ENCODE measurements at places on chromosomes 2 and 18. TPM values are rescaled to one million over a fixed set of nuclear protein-coding genes. Genes with fewer than 3 reads are reported as not detected.

- H3K4me1 ChIP-seq: no peaks in the 10 kb centered on the region
- no peaks in the 10 kb centered on the region for H3K27me3 ChIP-seq
- H3K27ac ChIP-seq: no peak overlapping the region
- DNase-seq: peak; percentile 91
- H3K36me3 ChIP-seq: no peaks in the 10 kb centered on the region
- no peak overlapping the region for H3K4me3 ChIP-seq
Observed at GRCh38 chr2:234446404-234447076, 50.3 kb downstream of the ARL4C start.

DNA sequence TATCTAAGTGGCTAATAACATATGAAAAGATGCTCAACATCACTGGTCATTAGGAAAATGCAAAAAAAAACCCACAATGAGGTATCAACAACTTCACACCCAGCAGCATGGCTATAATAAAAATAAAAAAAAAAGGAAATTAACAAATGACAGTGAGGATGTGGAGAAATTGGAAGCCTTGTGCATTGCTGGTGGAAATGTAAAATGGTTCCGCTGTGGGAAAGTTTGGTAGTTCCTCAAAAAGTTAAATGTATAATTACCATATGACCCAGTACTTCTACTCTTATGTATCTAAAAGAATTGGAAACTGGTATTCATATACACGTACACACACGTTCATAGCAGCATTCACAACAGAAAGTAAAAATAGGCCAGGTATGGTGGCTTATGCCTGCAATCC is 15.5 kb upstream of the CACNB4 start:
- no peaks in the 10 kb centered on the region for H3K27me3 ChIP-seq
- H3K36me3 ChIP-seq: no peaks in the 10 kb centered on the region
- no peak for DNase-seq
- no peak overlapping the region for H3K4me3 ChIP-seq
- H3K4me1 ChIP-seq: no peaks in the 10 kb centered on the region
- no peak overlapping the region for H3K27ac ChIP-seq

- H3K36me3 ChIP-seq: no peaks in the 10 kb centered on the region
- no peak for DNase-seq
- H3K4me3 ChIP-seq: no peak overlapping the region
- H3K27me3 ChIP-seq: no peaks in the 10 kb centered on the region
- H3K4me1 ChIP-seq: peaks cover 2% of the 10 kb centered on the region
- no peak overlapping the region for H3K27ac ChIP-seq
Observed at GRCh38 chr2:40287773-40288172, 164.1 kb downstream of the SLC8A1 start.

DNA sequence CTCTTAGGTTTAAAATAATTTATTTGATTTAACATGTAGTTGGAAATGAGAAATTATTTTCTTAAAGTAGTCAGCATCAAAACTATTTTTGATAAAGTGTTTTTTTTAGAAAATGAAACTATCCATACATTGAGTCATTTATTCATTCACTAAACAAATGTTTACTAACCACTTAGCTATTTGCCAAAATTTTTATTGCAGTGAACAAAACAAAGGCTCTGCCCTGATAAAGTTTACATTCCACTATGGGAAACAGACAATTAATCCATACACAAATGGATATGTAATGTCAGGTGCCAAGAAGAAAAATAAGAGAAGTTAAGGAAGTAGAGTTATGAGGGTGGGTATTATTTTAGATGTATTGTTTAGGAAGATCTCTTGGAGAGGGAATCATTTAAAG is 19.1 kb upstream of the CCDC178 start:
- no peak overlapping the region for H3K27ac ChIP-seq
- no peaks in the 10 kb centered on the region for H3K4me1 ChIP-seq
- DNase-seq: no peak
- H3K4me3 ChIP-seq: no peak overlapping the region
- no peaks in the 10 kb centered on the region for H3K36me3 ChIP-seq

- H3K4me1 ChIP-seq: no peaks in the 10 kb centered on the region
- no peak for DNase-seq
- H3K4me3 ChIP-seq: no peak overlapping the region
- no peak overlapping the region for H3K27ac ChIP-seq
- no peaks in the 10 kb centered on the region for H3K27me3 ChIP-seq
Observed at GRCh38 chr18:36769611-36770314, 59.0 kb downstream of the TPGS2 start.

GRCh38 chr18:58902961-58903360 is 38.3 kb downstream of the ZNF532 start:
- peaks cover 3% of the 10 kb centered on the region for H3K4me1 ChIP-seq
- no peak for DNase-seq
- no peak overlapping the region for H3K27ac ChIP-seq

DNA sequence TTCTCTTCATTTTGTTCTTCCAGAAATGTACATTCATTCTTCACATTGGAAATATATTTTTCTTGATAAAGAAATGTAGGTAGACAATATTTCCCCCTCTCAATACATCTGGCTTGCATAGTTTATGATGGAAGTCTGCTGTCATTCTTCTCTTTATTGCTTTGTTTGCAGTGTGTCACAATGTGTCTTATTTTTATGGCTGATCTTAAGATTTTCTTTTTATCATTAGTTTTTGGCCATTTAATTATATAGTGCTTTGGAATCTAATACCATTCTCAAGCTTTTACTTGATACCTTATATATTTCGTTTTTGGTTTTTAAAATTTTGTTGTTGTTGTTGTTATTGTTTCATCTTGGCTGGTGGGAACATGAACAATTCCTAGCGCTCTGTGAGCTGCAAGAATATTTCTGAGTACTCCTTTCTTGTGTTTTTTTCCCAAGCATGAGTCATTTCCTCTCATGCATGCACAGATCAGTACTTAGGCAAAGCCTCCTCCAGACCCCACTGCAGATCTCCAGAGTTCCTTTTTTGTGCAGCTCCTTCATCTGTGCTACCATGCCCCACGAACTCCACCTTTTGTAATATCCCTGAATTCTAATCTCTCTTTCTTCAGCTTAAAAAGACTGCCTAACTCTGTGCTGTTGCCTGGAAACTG is 13.7 kb upstream of the MMADHC start:
- H3K27ac ChIP-seq: no peak overlapping the region
- H3K4me1 ChIP-seq: no peaks in the 10 kb centered on the region
- DNase-seq: no peak
- H3K27me3 ChIP-seq: no peaks in the 10 kb centered on the region

- H3K4me1 ChIP-seq: no peaks in the 10 kb centered on the region
- H3K36me3 ChIP-seq: no peaks in the 10 kb centered on the region
- no peaks in the 10 kb centered on the region for H3K27me3 ChIP-seq
Observed at GRCh38 chr2:104758199-104758620, 95.7 kb upstream of the POU3F3 start.

- H3K4me3 ChIP-seq: no peak overlapping the region
- no peaks in the 10 kb centered on the region for H3K36me3 ChIP-seq
- H3K27ac ChIP-seq: no peak overlapping the region
- DNase-seq: no peak
- no peaks in the 10 kb centered on the region for H3K27me3 ChIP-seq
- H3K4me1 ChIP-seq: no peaks in the 10 kb centered on the region
Observed at GRCh38 chr2:18159896-18160295, 281.4 kb downstream of the KCNS3 start.

DNA sequence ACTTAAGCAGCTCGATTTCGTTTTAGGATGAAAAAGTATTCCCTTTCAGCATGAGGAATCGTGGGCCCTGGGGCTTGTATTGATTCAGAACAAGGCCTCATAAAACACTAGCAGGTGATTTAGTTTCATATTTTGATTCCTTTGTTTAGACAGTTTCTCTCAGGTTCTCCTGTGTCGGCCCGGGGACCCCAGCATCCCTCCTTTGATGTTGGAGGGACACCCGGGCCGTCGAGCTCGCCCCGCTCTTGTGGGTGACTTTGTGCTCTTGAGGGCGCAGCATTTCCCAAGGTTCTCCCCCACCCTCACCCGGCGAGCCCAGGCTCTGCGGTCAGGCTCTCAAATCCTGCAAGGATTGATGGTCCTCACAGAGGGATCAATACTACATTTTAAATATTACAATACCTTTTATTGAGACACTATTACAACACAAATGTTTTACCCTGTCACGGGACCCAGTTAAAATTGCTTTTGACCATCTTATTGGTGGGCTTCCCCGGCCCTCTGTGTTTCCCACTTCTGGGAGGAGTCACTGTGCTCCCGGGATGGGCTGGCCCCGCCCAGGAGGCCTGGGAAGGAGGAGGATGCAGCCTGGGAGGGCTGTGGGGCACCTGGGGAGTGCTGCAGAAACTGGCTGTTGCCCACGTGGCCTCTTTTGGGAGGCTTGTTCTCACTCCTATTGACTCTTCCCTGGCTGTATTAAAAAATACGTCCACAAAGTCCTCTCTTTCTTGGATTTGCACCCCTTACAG is 222.6 kb downstream of the INSIG2 start:
- no peaks in the 10 kb centered on the region for H3K36me3 ChIP-seq
- H3K4me1 ChIP-seq: no peaks in the 10 kb centered on the region
- no peak overlapping the region for H3K27ac ChIP-seq

DNA sequence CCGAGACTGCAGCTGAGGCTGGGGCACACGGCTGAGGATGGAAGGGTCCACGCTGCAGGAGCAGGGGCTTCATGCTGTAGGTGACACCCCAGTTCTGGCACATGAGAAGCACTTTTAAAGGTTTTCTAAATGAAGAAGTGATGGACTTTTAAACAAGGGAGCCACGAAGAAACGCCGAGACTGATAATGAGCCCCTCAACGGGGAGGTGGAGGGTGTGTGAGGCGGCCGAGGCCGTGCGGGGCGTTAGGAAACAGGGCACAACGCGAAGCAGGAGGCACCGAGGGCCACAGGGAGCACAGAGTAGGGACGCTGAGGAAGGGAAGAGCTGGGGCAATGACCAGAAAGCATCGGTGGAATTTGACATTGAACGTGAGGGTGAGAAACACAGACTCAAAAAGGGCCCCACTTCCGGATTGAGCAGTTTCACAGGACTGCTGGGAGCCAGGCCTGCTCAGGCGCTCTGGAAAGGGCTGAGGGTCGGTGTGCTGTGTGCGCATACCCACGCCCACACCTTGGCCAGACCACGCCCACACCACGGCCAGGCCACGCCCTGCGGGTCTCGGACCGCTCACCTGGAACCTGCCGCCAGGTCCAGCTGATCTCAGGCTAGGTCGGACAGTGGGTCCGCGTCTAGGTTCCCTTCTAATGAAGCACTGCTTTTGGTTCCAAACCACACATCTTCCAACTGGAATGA is 115.7 kb downstream of the GYPC start:
- H3K4me1 ChIP-seq: no peaks in the 10 kb centered on the region
- H3K27me3 ChIP-seq: no peaks in the 10 kb centered on the region
- no peak overlapping the region for H3K27ac ChIP-seq
- no peak overlapping the region for H3K4me3 ChIP-seq
- DNase-seq: peak; percentile 39

GRCh38 chr18:45353530-45353929 is 261.7 kb upstream of the SLC14A2 start:
- DNase-seq: no peak
- H3K27ac ChIP-seq: no peak overlapping the region
- H3K27me3 ChIP-seq: peaks cover 3% of the 10 kb centered on the region
- no peak overlapping the region for H3K4me3 ChIP-seq
- H3K4me1 ChIP-seq: no peaks in the 10 kb centered on the region
- H3K36me3 ChIP-seq: no peaks in the 10 kb centered on the region

GRCh38 chr2:28422908-28423741 is 30.5 kb downstream of the FOSL2 start:
- H3K27ac ChIP-seq: no peak overlapping the region
- DNase-seq: peak; percentile 15
- peaks cover 2% of the 10 kb centered on the region for H3K4me1 ChIP-seq
- no peaks in the 10 kb centered on the region for H3K27me3 ChIP-seq
- H3K4me3 ChIP-seq: no peak overlapping the region
- peaks cover 3% of the 10 kb centered on the region for H3K36me3 ChIP-seq

DNA sequence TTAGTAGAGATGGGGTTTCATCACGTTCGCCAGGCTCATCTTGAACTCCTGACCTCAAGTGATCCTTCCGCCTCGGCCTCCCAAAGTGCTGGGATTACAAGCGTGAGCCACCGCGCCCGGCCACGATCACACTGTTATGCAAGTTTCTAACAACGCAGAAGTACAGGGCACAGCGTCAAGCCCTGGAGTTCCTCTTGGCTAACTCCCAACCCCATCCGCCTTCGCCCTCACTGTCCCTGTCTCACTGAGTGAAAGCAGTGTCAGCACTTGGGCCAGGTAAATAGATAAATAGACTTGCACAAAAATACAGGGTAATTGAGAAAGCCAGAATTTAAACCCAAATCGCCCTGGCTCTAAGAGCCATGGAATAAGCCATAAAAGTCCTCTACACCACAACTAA is 111.7 kb downstream of the ACVR1 start:
- H3K4me3 ChIP-seq: no peak overlapping the region
- no peak for DNase-seq
- no peak overlapping the region for H3K27ac ChIP-seq
- H3K36me3 ChIP-seq: peaks cover 14% of the 10 kb centered on the region
- no peaks in the 10 kb centered on the region for H3K4me1 ChIP-seq

- H3K4me1 ChIP-seq: no peaks in the 10 kb centered on the region
- H3K27me3 ChIP-seq: no peaks in the 10 kb centered on the region
- DNase-seq: no peak
- no peak overlapping the region for H3K4me3 ChIP-seq
Observed at GRCh38 chr2:71458413-71459083, 5.2 kb downstream of the DYSF start.

DNA sequence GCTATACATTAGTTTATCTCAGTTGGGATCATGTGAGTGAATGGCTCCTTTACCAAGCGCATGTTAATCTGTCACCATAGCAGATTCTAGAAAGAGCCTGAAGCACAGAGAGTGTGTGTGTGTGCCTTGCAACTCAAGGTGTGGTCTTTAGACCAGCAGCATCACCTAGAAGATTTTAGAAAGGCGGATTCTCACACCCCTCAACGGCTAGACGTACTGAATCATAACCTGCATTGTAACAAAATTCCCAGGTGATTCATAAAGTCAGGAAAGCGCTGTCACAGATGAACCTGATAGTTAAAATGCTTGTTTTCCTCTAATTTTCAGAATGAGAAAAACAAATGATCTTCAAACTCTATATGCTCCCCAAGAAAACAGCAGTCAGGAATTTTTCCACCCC is 45.5 kb upstream of the MAPRE2 start:
- peaks cover 3% of the 10 kb centered on the region for H3K4me1 ChIP-seq
- H3K4me3 ChIP-seq: no peak overlapping the region
- H3K36me3 ChIP-seq: peaks cover 1% of the 10 kb centered on the region
- DNase-seq: no peak

GRCh38 chr2:64615844-64616536 is 37.7 kb downstream of the SERTAD2 start:
- no peaks in the 10 kb centered on the region for H3K36me3 ChIP-seq
- DNase-seq: no peak
- no peaks in the 10 kb centered on the region for H3K27me3 ChIP-seq
- no peaks in the 10 kb centered on the region for H3K4me1 ChIP-seq
- no peak overlapping the region for H3K27ac ChIP-seq
- H3K4me3 ChIP-seq: no peak overlapping the region

GRCh38 chr2:152418688-152419087 is 83.7 kb downstream of the FMNL2 start:
- DNase-seq: no peak
- H3K36me3 ChIP-seq: no peaks in the 10 kb centered on the region
- H3K27ac ChIP-seq: no peak overlapping the region

GRCh38 chr2:185012643-185013042 is 414.3 kb downstream of the ZNF804A start:
- no peaks in the 10 kb centered on the region for H3K27me3 ChIP-seq
- H3K27ac ChIP-seq: no peak overlapping the region
- no peaks in the 10 kb centered on the region for H3K4me1 ChIP-seq
- DNase-seq: no peak
- no peak overlapping the region for H3K4me3 ChIP-seq
- H3K36me3 ChIP-seq: no peaks in the 10 kb centered on the region

STARD6 gene
- polyA plus RNA-seq: not detected

CD8B2 gene
- not detected for polyA plus RNA-seq

GALR1 gene
- not detected for polyA plus RNA-seq

ALPP gene
- polyA plus RNA-seq: not detected

CD226 gene
- polyA plus RNA-seq: 0.15 TPM

UBE2F gene
- polyA plus RNA-seq: 53.3 TPM

QPCT gene
- 5.5 TPM for polyA plus RNA-seq

GALNT14 gene
- not detected for polyA plus RNA-seq

TNS1 gene
- 404 TPM for polyA plus RNA-seq

Measured in aorta (tissue), 5 donors.